ENCODE measurements at places on chromosomes 12 and 14.

GRCh38 chr12:25529738-25530137 lies 23.3 kb downstream of the LMNTD1 start:
- DNase-seq, result no peak

GRCh38 chr12:124607681-124608425 lies 40.4 kb upstream of the NCOR2 start:
- DNase-seq, result no peak

GRCh38 chr12:117863002-117863709 lies 105.6 kb downstream of the KSR2 start:
- no peak for DNase-seq

DNA sequence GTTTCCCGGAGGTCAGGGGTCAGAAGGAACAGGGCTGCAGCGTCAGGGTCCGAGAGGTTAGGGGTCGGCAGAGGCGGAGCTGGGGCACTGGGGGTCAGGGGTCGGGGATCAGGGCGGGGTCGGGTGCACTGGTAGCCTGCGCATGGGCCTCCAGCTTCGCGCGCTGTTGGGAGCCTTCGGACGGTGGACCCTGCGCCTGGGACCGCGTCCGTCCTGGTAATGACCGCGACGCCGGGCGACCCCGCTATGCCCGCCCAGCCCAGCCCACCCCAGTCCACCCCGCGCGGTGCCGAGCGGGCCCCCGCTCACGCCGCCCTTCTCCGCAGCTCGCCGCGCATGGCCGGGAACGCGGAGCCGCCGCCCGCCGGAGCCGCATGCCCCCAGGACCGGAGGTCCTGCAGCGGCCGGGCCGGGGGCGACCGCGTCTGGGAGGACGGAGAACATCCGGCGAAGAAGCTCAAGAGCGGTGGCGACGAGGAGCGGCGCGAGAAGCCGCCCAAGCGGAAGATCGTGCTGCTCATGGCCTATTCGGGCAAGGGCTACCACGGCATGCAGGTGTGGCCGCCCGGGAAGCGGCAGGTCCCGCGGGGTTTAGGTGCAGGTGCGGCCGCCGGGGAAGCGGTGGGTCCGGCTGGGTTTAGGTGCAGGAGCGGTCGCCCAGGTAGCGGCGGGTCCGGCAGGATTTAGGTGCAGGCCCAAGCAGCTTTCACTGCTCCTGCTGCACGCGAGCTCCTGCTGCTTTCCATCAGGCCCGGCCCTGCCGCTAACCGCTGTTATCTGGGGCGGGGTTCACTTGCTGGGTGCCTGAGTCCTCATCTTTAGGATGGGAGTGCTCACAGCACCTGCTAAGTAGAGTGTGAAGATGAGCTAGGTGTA lies 743 bp downstream of the PUS1 start:
- peak; percentile 50 for DNase-seq

- no peak for DNase-seq
These were observed 4.1 kb downstream of the CYP46A1 start for GRCh38 chr14:99688210-99688581.

DNA sequence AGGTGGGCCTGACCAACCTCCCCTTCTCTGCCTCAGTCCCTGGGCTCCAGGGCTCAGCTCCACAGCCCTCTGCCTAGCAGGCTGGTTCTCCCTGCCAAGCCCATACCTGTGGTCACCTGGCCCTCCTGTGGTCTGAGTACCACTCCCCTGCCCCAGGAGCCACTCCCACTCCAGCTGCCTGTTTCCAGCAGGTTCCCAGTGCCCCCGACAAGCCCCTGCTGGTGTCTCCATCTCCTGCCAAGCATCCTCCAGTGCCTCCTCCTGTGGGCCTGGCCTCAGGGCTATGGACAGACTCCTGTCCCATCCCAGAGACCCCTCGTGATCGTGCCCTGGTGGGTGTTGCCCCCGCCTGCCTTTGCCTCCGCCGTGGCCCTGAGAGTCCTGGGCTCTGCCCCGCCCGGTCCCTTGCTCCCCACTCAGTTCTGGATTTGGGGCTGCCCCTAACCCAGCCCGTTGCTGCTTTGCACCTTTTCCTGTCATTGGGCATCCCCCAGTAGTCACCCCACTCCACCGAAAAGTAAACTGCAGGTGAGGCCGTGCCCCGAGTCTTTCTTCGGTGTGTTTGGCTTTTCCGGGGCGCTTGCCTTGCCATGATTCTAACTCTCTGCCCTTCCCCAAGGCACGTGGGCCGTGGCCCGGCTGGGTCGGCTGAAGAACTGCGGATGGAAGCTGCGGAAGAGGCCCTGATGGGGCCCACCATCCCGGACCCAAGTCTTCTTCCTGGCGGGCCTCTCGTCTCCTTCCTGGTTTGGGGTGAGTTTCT lies 9.8 kb downstream of the MEG3 start:
- DNase-seq, result no peak

DNA sequence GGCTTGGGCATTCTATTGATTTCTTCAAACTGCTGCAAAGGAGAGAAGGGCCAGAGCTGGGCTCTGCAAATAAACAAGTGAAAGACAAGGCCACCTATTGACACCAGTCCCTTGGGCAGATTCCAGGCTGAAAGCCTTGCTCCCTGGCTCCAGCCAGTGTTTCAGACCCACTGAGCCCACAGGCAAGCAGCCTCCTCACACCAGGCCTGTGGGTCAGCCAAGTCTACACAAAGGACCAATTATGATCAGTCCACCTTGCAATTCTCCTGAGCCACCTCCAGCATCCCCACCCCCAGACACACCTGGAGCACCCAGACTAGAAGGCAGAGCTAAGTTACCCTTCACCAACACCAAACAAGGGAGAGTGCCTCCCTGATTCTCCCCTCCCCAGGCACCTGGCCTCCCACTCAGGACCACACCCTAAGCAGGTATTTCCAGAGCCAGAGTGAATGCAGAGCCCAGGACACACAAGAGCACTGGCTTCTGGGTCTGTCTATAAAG lies 13.8 kb downstream of the ACTN1 start:
- no peak for DNase-seq

DNA sequence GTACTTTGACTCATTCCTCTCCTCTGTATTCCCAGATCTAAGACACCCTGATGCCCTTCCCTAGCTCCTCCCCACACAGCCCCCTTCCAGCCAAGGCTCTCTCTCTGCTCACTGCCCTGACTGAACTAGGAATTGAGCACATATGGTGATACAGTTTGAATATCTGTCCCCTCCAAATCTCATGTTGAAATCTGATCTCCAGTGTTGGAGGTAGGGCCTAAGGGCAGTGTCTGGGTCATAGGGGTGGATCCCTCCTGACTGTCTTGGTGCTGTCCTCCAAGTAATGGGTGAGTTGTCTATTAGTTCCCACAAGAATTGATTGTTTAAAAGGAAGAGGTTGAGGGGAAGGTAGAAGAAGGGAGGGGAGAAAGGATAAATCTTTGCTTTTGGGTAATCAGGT lies 17.4 kb downstream of the CMKLR1 start:
- no peak for DNase-seq

DNA sequence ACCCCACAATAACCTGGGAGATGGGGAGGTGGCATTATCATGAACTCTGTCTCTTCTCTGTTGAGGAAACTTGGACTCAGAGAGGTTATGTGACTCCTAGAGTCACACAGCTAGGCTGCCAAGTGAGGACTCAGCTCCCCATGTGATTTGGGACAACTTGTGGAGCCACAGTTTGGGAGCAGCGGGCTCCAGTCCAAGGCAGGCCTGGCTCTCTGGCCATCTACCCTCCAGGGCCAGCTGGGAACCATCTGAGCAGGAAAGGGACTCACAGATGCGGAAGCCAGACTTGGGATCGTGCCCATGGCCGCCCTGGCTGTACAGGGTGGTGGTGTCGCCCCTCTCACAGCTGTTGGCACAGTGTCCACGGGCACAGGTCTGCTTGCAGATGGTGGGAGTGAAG lies 59.1 kb downstream of the ISCA2 start:
- DNase-seq, result no peak

DNA sequence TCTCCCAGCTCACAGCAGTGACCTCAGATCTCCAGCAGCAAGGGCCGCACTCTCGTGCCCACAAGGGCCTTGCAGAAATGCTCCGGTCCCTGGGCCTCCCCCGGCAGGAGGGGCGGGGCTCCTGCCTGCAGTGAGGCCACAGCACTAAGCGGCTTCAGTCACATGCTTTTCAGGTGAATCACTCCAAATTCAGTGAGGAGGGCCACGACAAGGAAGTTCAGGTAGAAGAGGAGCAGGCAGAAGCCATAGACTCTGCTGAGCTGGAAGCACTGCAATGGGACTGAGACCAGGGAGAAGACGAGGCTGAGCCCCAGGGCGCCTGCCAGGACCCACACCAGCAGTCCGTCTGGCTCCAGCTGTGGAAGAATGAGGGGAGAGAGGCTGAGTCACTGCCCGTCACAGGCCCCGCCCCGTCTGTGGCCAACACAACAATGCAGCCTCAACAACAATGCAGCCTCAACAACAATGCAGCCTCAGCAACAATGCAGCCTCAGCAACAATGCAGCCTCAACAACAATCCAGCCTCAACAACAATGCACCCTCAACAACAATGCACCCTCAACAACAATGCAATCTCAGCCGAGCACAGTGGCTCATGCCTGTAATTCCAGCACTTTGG lies 35.2 kb downstream of the SLC8B1 start:
- DNase-seq, result no peak

DNA sequence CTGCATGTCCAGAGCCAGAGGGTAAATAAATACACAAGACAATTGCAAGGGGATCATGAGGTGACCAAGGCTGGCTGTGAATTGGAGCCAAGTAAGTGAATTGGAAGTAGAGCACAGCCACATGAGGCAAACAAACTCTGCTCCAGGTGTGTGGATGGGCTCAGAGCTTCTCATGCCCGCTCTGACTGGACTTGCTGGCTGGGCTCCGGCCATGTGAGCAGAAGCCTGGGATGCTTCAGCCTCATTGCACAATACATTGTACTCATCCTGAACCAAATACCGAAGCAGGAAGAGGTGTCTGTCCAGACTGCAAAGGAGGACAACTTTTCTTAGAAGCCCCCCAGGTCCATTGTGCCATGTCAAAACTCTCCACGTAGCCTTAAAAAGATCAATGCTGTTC lies 193.0 kb downstream of the TTC8 start:
- DNase-seq, result no peak

DNA sequence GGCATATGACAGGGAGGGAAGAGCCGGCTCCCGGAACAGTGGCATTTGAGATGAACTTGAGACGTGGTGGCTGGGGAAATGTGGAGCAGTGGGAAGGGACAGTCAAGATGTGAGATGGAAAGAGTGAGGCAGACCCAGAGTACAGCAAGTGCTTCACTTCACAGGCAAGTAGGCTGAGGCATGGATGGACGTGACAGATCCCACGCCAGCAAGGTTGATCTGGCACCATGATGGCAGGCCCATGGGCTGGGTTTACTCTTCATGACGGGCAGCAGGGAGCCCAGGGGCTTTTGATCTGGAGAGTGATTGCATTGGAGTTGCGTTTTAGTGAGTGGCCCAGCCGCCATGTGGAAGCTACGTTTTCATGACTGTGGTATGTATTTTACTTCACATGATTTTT lies 17.9 kb upstream of the EML1 start:
- DNase-seq, result no peak

DNA sequence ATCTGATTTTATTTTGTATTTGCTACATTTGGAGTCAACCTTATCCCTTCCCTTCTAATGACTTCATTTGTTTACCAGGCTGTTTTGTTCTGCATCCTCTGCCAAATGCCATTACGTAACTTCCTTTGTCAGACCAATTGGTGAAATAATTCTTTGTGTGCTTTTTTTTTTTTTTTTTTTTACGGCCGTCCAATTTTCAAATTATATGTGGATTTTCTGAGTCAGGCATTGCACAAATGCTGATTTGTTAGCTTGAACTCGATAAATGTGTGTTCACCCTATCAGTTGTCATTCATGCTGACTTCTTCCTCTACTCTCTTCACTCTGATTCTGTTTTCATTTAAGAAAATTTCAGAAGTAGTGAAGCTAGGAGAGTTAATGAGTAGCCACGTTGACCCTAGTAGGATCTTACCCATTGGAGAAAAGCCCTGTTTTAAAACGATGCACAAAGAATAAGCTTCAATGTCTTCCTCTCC lies 386.2 kb downstream of the DIO2 start:
- no peak for DNase-seq

DNA sequence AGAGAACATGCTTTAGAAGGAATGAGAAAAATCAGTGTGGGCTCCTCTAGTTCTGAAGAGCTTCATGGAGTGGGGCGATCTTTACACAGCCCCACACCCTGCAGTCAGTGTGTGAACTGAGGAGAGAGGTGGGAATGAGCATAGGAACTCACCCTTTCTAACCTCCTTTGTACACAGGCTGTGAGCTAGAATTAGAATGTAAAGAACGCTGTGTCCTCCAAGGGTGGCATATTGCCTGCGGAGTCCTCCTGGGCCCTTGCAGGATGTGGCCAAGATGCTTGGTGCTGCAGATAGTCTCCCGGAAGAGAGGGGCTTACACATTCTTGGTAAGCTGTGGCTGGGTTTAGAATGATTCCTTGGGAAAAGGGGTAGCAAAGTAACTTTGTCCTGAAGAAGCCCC lies 43.9 kb downstream of the NINJ2 start:
- no peak for DNase-seq

DNA sequence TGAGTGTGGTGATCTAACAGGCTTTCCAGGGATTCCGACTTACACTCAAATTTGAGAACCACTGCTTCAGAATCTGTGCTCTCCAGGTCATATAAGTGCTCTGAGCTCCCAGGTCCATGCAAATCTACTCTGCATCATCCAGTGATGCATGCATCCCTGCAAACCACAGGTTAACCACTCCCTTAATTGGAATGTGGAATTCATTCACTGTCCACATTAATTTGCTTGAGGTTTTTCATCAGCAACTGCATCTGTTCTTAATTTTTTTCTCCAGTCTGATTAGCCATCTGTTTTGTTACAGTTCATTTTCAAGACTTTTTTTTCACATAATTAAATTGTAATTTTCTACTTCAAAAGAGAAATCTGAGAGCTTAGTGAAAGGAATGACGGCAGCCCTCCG lies 43.4 kb upstream of the RIN3 start:
- DNase-seq, result no peak

DNA sequence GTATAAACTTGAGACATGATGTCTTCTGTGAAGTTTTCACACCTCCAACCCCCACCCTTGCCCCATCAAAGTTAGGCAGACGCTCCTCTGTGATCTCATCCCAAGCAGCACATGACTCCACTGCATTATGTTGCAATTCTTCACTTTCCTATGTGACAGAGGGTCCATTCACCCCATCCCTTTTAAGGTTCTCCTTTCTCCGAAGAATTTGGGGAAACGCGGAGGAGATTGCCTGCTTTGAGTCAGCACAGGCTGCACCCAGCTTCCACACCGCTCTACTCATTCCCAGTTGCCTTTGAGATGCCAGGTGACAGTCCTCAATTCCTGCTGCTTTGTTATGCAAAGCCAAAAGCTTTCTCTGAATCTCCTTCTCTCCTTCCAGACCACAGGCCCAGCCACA lies 61.8 kb downstream of the PHLDA1 start:
- no peak for DNase-seq

GRCh38 chr12:127145929-127146789 lies 1120.8 kb upstream of the TMEM132C start:
- peak; percentile 76 for DNase-seq

DNA sequence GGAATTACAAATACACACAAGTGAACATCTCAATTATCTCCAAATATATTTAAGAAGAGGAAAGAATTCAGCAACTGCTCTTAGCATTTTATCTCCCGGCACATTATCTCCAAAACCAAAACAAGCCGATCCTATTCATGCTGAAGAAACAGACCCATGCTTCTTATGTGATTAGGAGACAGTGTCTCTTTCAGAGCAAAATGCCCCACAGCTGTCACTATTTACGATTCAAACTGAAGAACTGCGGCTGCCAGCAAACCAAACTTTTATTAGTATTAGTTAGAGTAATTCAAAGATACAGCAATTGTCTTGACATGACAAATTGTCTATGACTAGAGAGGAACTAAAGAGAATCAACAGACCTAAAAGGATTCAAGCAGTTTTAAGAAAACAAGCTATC lies 79.4 kb downstream of the SETD3 start:
- DNase-seq, result no peak

- no peak for DNase-seq
These were observed 808.1 kb upstream of the USP15 start for GRCh38 chr12:61452076-61452475.

All from activated CD4-positive, alpha-beta T cell treated with anti-CD3 and anti-CD28 coated beads, Interleukin-2, Interleukin-6, amounts not matched to agents 100 ng/mL and 50 ng/mL, durations not matched to agents 16 hours and 8 hours (primary cell).